NCI-H345 (cell line): ENCODE measurements at places on chromosomes 11 and 22.

DNA sequence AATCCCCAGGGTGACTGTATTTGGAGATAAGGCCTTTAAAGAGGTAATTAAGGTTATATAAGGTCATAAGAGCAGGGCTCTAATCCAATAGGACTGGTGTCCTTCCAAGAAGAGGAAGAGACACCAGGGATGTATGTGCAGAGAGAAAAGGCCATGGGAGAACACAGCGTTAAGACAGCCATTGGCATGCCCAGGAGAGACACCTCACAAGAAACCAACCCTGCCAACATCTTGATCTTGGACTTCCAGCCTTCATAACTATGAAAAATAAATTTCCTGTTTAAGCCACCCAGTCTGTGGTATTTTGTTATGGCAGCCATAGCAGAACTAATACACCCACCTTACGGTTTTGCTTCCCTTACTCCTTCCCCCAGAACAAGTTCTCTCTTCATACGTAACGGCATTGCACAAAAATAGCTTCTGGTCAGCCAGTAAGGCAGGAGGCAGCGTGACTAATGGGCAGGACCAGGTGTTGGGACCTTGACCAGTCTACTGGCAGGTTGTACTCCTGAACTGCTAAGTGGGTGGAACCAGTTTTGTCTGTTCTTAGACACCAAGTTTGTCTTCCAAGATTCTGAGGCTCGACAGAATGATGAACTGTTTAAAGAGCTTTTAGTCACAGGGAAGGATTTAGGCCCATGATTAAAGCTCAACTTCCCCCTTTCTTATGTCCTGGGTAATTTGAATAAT is 31.9 kb upstream of the UPB1 start:
- no peak for DNase-seq

- peak; percentile 13 for DNase-seq
These were observed 18.5 kb upstream of the MPPED1 start for GRCh38 chr22:43393132-43393843.

DNA sequence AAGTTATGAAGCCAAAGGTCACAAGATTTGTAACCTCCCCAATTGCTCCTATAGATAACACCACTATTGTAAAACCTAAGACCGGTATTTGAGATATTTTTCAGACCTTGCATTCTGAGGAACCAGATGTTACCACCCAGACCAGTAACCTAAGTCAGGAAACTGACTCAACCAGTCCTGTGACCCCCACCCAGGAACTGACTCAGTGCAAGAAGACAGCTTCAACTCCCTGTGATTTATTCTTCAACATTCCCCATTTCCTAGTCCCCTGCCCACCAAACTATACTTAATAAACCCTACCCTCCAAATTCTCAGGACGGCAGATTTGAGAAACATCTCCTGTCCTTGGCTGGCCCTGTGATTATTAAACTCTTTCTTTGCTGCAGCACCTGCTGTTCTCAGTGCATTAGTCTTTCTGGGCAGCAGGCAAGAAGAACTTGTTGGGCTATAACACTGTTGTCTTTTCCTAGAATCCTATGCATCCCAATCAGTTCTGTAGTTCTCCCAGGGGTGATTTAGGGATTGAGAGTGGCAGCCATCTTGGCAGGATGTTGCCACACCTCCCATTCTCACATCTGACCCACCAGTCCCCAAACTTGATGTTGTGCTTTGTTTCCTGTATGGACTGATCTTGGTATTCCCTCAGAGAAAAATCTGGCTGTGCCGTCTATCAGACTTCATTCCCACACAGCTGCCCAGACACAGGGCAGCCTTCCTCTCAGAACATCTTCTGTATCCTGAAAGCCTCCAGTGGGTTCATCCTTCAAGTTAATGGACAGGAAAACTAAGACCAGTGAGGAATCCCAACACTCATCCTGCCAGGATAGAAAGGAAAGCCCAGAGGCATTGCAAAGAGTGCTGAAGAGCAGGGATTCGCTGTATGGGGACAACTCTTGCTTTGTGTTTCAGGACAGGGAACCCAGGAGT is 104.0 kb downstream of the PDE2A start:
- no peak for DNase-seq

DNA sequence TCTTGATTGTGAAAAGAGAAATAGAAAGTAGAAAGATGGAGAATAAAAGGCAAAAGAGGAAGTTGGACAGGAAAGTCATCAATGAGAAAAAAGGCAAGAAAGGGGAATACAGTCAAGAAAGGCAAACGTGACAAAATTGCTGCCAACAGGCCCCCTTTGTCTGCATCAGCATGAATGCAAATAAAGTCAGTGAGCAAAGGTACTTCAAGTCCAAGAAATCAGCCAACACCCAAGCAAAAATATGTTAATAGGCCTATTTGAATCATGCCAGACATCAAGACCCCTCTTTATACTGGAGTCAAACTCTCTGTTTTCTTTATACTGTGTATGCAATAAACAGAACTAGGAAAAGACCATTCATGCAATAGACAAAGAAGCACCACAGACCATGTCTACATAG is 34.3 kb downstream of the GUCY1A2 start:
- no peak for DNase-seq

- DNase-seq, result no peak
These were observed 33.9 kb upstream of the SLC25A1 start for GRCh38 chr22:19212302-19212870.

DNA sequence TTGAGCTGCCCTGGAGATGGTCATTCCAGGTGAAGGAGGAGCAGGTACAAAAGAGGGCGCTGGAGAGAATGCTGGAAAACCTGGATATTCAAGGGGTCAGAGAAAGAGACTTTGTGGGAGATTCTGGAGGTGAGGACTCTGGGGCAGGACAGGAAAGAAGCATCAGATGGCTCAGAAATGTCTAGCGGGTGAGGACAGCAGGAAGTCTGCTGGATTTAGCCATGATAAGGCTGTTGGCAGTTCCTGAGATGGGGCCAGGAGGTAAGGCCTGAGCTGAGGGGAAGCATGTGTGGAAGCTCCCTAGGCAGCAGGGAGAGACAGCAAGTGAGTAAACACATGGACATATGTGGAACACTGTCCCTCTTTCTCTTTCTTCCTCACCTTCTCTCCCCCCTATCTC is 1.5 kb downstream of the UPB1 start:
- no peak for DNase-seq

DNA sequence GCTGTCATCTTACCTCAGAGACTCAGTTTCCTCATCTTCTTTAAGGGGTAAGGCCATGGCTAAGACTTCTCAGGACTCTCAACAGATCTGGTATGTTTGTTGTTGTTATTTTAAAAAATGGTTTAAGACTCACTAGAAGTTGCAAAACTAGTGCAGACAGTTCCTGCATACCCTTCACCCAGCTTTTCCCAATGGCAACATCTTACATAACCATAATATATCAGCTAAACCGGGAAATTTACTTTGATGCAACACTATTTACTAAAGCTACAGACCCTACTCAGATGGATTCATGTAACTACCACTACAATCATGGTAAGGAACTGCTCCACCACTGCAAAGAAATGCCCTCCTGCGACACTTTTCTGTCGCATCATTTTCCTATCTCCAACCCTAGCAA is 20.4 kb downstream of the LGR4 start:
- no peak for DNase-seq

GRCh38 chr22:24007253-24008021 is 2.2 kb upstream of the GSTT4 start:
- DNase-seq, result no peak

GRCh38 chr11:13334034-13334786 is 56.6 kb downstream of the BMAL1 start:
- DNase-seq, result no peak

- no peak for DNase-seq
These were observed 12.8 kb downstream of the PITPNB start for GRCh38 chr22:27906241-27906640.

GRCh38 chr11:36009473-36009872 is 65.6 kb downstream of the LDLRAD3 start:
- DNase-seq, result no peak

GRCh38 chr11:116601814-116602636 is 170.8 kb downstream of the BUD13 start:
- no peak for DNase-seq

GRCh38 chr11:63866211-63866610 is 27.3 kb downstream of the MARK2 start:
- peak; percentile 11 for DNase-seq

- no peak for DNase-seq
These were observed 4.9 kb downstream of the HSD17B12 start for GRCh38 chr11:43685440-43685839.
